ENCODE measurements at places on chromosomes 11 and 22.
A peak's percentile ranks its signal among the peaks of the same experiment; 100 is the strongest.

DNA sequence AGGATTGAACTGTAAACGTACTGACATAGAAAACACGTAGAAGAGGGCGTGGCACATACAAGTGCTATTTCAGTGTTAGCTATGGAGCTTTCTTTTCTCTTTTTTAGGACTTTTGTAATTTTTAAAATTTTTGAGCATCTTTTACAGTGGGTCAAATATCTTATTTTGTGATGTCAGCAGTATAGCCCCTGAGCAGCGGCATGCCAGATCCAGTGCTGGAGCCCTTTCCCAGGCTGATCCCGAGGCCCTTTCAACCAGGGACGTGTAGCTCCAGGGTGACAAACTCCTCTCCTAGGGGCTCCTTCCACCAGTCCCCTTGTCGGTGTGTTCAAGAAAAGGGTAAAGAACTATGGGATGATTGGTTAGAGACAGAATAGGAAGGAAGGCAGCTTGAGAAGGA, 777.0 kb downstream of the NTM start:
- no peak for DNase-seq

DNA sequence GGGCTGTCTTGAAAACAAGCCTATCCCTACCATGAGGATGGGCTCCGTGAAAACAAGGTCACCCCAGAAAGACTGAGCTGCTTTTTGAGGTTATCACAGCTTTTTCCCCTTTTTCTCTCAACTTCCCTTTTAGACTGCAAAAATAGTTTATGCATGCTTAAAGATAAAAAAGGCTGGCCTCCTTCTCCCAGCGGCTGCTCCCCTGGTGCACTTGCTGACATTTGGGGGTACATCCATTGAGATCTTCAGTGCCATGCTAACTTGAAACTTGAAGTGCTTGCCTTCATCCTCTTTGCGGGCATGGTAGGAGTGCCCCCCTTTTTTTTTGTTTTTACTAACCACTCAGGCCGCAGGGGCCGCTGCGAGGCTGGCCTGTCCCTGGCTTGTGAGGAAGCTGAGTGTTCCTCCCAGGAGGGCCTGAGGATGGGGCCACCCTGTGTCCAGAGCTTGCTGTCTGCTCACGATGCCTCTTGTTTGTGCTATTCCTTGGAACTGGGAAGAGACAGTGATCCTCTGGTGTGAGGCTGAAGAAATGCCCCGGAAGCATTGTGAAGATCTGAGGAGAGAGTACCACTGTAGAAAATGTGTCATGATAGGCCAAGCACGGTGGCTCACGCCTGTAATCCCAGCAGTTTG, 2.2 kb downstream of the TANGO2 start:
- peak; percentile 17 for DNase-seq

DNA sequence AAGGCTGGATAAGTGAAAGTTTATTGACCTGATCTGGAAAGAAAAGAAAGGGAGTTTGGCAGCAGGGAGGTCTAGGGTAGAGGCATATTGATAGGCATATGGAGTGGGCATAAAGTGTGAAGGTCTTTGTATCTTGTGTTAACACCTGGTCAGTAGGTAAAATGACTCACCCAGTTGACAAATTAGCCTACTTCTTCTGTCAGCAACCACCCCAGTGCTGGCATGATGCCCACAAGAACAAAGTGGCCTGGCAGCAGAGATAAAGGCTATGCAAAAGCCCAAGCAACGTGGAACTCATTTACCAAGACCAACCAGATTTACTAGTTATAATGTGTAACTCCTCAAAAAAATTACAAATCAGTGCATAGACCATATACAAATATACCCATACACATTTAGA, 4.9 kb downstream of the OR10A3 start:
- DNase-seq, result peak; percentile 68

- peak; percentile 84 for DNase-seq
Measured at GRCh38 chr11:69131644-69132300, 24.0 kb upstream of the SMIM38 start.

DNA sequence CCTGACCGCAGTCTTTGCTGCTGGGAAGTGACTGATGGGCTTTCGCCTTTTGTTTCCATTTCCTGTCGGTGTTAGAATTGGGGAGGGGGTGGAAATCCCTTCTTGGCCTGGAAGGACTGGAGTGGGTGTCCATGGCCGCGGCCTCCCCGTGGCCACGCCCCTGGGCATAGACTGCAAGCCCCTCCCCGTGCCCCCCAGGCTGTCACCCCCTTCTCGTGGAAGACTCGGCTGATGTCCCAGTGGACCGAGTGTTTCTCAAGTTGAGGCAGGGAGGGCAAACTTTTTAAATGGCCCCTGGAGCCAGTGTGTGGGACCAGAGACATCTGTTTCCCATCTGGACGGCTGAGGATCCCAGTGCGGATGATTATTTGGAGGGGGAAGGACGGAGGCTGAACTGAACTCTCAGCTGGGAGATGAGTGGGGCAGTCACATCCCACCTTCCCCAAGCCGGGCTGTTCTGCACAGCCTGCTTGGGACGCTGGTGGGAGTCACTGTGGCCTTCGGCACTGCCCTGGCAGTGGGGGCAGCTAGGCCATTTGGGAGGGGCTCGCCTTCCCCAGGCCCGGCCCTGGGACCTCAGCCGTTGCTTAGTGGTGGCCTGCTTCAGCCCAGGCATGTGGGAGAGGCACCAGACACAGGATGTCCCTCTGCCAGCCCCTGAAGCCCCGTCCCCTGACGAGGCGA, 1.6 kb downstream of the CD81 start:
- DNase-seq, result no peak

GRCh38 chr22:32352681-32353080, 5.0 kb upstream of the RFPL3 start:
- no peak for DNase-seq

- DNase-seq, result no peak
Measured at GRCh38 chr11:45384711-45385241, 98.6 kb upstream of the SYT13 start.

DNA sequence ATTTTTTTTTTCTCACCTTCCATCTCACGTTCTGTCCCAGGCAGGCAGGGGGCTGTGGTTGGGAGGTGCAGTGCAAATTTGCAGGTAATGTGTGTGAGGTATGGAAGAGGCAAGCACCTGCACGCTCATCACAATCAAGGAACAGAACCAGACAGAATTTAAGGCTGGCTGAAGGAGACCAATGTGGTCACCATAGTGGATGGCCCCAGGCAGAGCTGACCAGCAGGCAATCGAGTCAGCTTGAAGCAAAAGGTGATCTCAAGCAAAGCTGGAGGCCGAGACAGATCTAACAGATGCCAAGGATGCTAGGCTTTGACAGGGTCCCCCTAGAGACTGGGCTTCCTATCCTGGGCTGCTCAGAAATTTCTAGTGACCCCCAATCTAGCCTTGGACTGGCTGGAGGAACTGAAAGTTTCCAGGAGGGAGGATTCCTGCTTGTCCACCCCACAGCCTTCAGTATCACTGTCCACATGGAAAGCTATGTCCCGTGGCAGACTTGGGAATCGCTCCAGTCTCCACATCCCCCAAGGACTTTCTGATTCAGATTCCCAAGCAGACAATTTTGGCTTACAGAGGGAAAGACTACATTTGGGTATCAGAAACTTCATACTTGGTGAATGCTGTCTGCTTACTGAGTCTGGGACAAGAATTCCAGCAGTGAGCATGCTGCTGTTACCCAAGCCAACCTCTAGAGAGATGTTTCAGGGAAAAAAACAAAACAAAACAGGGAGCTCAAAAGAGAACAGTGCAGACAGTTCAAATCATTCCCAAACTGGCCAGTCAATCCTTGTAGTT, 9.0 kb upstream of the MICAL3 start:
- DNase-seq, result no peak

DNA sequence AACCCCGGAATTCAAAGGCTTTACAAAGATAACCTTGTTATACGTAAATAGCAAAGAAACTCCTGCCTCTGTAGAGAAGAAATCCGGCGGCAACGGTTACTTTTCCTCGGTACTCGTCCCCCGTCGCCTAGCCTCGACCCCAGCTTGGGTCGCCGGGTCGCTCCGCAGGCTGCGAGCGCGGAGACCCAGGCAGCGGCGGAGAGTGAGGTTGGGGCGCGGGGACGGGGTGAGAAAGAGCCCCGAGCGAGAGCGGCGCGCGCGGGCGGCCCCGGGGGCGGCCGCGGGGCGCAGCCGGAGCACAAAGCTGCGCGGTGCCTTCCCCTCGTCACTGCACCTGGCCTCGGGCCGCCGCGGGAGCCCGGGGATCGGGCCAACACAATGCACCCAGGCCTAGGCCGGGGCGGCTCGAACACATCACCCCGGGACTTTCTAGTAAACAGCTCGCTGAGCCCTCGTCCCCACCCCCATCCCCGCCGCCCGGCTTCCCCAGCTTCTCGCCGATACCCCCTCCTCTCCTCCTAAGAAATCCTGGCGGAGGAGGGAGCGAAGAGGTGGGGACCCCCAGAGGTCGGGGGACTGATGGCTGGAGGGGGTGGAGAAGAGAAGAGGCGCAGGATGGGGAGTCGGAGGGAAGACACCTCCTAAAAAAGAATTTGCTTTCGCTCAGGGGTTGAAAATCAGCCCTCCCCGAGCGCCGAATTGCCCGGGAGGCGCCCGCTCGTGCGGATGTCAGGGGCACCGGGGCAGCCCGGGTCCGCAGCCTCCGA, 845 bp downstream of the MPPED2 start:
- no peak for DNase-seq

GRCh38 chr22:49933236-49934159, 15.1 kb downstream of the CRELD2 start:
- DNase-seq, result peak; percentile 24

DNA sequence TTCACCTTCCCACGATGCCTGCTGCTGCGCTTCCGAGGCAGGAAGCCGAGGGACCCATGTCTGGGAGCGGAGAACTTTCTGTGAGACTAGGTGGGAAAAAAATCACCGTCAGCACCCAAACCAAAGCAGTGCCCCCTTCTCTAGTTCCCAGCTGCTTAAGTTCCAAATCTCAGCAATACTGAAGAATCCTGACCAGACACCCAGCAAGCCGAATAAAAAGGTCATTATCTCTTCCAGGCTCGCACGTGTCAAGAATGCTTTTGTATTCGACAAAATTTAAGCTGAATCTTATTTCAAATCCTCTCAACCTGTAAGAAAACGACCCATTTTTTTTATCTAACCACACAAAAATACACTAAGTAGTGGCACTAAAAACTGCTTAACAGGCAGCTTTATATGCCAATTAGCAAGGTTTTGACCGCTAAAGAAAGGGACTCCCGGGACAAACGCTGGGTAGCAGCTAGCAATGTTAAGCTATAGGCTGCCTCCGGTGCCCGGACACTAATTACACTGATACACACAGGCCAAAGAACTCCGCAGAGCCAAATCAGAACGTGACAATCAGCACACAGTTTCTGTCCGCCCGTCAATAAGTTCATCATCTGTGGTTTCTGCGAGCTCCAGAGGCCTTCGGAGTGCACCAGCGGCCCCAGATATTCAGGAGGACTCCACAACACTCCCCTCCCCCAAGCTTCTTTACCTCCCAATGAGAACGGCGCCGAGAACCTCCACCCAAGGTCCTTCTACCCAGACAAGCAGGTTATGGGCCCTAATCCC, 728 bp downstream of the RPL3 start:
- DNase-seq, result no peak

GRCh38 chr11:82937554-82937953, 36.0 kb downstream of the DDIAS start:
- no peak for DNase-seq

DNA sequence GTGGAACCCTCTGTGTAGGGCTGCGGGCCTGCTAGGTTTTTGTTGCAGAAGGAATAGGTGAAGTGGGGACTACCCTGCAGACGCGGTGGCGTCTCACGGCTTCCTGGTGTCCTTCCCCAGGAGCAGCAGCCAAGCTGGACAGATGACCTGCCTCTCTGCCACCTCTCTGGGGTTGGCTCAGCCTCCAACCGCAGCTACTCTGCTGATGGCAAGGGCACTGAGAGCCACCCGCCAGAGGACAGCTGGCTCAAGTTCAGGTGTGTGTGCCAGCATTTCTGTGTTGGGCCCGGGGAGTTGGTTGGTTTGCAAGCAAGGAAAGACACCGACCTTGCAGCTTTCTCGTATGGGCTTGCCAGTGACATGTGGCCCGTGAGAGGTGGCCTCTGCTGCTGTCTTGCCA, 15.3 kb downstream of the TAB1 start:
- DNase-seq, result no peak

DNA sequence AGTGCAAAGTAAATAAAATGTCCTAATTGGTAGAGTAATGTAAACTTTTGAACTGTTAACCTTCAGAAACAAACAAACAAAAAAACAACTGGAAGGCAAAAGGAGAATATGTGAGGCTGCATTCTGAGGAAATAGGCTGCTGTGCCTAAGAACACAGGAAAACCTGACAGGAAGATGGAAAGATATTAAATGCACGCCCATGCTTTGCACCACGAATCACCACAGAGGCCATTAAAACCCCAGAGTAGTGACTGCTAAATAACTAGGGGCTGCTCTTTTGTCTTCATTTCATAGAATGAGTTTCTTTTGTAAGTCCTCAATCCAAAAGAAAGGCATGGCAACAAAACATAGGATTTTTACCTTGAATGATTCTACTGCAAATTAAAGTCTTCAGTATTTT, 436.0 kb downstream of the RAB38 start:
- no peak for DNase-seq

DNA sequence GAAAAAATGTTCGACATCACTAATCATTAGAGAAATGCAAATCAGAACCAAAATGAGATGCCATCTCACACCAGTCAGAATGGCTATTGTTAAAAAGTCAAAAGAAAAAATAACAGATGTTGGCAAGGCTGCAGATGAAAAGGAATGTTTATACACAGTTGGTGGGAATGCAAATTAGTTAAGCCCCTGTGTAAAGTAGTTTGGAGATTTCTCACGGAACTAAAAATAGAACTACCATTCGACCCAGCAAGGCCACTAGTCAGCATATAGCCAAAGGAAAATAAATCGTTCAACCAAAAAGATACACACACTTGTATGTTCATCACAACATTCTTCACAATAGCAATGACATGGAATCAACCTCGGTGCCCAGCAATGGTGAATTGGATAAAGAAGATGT, 503.2 kb downstream of the OPCML start:
- DNase-seq, result no peak

GRCh38 chr11:36628765-36629244, 30.8 kb upstream of the RAG2 start:
- DNase-seq, result no peak

DNA sequence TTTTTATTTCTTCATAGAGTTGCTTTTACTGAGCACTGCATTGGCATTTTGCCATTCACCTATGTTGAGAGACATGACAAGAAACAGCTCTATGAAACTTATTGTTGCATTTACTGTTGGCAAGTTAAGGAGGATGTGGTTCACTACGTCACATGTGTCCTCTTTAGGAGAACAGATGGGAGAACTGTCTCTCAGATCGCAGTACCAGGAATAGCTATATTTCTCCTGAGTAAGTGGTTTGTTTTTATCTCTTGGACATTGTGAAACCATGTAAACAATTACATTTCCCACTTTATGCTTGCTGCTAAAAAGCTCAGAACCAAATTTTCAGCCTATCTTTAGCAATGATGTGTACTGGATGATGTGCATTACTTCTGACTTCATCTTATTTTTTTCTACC, 34.8 kb upstream of the PSMA1 start:
- DNase-seq, result no peak

DNA sequence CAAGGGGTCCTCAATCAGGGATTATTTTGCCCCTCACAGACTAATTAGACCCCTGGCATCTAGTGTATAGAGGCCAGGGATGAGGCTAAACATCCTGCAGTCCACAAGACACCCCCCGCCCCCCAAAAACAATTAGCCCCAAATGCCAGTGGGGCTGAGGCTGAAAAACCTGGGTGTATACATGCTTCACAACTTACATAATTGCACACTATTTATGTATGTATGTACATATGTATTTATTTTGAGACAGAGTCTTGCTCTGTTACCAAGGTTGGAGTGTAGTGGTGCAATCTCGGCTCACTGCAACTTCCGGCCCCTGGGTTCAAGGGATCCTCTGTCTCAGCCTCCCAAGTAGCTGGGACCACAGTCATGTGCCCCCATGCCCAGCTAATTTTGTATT, 28.8 kb upstream of the SHANK2 start:
- DNase-seq, result no peak

GRCh38 chr11:118194835-118195627, 18.6 kb upstream of the SCN2B start:
- peak; percentile 86 for DNase-seq

Data from left colon (tissue), 2 donors.